ENCODE measurements at places on chromosomes 2 and 18.

DNA sequence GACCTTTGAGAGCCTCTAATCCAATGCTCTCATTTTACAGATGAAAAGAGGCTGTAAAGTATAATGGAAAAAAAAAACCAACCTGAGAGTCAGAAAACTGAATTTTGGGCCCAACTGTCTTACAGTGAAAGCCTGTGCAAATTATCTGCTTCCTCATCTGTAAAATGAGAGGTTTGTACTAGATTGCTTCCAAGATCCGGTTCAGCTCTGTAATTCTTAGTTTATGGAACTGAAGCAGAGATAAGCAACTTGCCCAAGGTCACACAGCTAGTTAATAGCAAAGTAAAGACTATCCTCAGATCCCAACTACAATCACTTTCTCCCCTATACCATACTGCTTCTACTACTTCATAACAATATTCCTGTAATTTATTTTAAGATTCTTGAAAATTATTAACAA lies 6.3 kb downstream of the TLK1 start:
- DNase-seq = no peak
- peak overlapping the region; percentile 26 for H3K4me3 ChIP-seq
- H3K27me3 ChIP-seq = no peaks in the 10 kb centered on the region
- H3K27ac ChIP-seq = peak overlapping the region; percentile 38
- H3K36me3 ChIP-seq = peaks cover 21% of the 10 kb centered on the region
- H3K4me1 ChIP-seq = peaks cover 54% of the 10 kb centered on the region

DNA sequence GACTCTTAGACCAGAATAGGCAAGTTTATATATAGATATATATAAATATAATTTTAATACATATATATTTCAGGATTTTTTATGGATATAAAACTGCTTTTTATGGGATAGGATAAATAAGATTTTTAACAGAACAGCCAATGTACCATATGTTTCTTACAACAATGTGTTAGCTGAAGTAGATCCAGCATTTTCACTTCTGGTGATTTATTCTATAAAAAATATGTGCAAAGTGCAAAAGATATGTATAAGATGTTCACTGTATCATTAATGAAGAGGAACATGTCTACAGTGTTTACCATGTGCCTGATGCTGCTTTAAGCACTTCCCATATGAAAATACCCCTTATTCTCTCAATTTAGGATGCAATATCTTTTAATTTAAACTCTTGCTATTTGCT lies 22.2 kb upstream of the GPR75 start:
- H3K4me1 ChIP-seq = peaks cover 40% of the 10 kb centered on the region
- no peak overlapping the region for H3K4me3 ChIP-seq
- DNase-seq = no peak
- no peaks in the 10 kb centered on the region for H3K27me3 ChIP-seq
- H3K36me3 ChIP-seq = peaks cover 70% of the 10 kb centered on the region
- no peak overlapping the region for H3K27ac ChIP-seq

DNA sequence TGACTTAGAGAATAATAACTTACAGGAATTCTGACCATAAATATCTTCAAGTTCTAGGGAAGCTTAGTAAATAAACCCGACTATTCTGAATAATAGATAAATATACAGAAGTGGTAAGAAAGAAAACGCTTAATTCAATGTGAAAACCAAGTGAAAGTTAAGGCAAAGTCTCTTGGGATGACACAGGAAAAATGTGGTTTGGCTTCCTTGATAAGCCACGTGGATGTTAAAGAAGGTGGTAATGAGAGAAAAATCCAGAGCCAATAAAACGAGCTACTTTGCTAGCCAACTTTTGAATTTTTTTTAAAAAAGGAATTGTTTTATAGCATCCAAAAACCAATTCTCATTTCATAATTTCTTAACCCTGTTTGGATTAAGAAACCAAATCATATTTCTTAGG lies 166.2 kb upstream of the VRK2 start:
- H3K4me1 ChIP-seq = no peaks in the 10 kb centered on the region
- no peak overlapping the region for H3K27ac ChIP-seq
- H3K27me3 ChIP-seq = no peaks in the 10 kb centered on the region
- DNase-seq = no peak

GRCh38 chr2:136378712-136379595 lies 261.0 kb upstream of the CXCR4 start:
- DNase-seq = peak; percentile 66
- H3K36me3 ChIP-seq = peaks cover 10% of the 10 kb centered on the region
- H3K4me1 ChIP-seq = peaks cover 82% of the 10 kb centered on the region
- H3K27ac ChIP-seq = no peak overlapping the region

- DNase-seq = no peak
- H3K27me3 ChIP-seq = no peaks in the 10 kb centered on the region
- H3K4me3 ChIP-seq = peak overlapping the region; percentile 99
- H3K27ac ChIP-seq = peak overlapping the region; percentile 100
Measured at GRCh38 chr2:197453914-197454398, 604 bp downstream of the COQ10B start.

GRCh38 chr18:7741640-7742039 lies 174.5 kb downstream of the PTPRM start:
- H3K27me3 ChIP-seq = no peaks in the 10 kb centered on the region
- no peaks in the 10 kb centered on the region for H3K4me1 ChIP-seq
- no peak overlapping the region for H3K27ac ChIP-seq
- DNase-seq = no peak
- no peak overlapping the region for H3K4me3 ChIP-seq
